Stimulated activated CD8-positive, alpha-beta memory T cell treated with anti-CD3 and anti-CD28 coated beads, Interleukin-12 subunit alpha, Interleukin-12 subunit beta, amount 100 ng/mL, for 4 hours (primary cell): ENCODE measurements at places on chromosomes 7 and 10.

- DNase-seq, result no peak
These were observed 477.5 kb upstream of the FOXK1 start for GRCh38 chr7:4204513-4205165.

DNA sequence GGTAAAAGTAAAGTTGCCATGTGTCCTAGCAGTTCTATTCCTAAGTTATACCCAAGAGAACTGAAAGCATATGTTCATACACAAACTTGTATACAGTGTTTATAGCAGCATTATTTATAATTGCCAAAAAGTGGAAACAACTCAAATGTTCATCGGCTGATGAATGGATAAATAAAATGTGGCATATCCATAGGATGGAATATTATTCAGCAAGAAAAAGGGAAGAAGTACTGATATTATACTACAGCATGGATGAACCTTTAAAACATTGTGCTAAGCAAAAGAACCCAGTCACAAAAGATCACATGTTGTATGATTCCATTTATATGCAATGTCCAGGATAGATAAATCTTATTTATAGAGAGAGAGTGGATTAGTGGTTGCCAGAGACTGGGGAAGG, 68.9 kb downstream of the NRF1 start:
- DNase-seq, result no peak

- no peak for DNase-seq
These were observed 115.9 kb downstream of the PTPRN2 start for GRCh38 chr7:158471716-158472115.

- DNase-seq, result no peak
These were observed 40.4 kb downstream of the PDIA4 start for GRCh38 chr7:148987751-148988512.

DNA sequence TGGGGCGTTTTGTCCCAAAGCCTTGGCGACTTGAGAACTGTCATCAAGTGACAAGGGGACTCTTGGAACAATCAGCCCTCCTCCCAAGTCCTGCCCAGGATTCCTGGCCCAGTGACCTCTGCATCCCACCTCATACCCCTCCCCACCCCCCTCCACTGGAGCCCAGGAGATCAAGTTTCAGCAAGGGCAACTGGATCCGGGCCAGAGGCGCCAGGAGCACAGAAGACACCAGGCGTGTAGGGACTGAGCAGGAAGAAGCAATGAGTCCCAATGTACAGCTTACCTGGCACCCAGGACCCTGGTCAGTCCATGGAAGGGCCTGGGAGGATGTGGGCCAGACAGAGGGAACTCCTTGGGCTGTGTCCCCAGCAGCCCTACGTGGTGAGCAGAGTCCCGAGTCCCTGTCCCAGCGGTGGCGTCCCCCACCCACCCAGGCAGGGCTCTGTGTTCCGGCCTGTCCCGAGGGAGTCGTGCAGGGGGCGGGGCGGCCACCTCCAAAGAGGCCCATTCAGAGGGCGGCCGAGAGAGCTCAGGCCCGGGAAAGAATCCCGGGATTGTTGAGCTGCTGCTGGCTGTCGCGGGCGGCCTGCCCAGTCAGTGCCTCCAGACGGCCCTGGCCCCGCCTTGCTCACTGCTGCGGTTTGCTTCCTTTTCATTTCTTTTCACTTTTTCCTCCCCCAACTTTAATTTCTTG, 254.1 kb downstream of the TNS3 start:
- no peak for DNase-seq

DNA sequence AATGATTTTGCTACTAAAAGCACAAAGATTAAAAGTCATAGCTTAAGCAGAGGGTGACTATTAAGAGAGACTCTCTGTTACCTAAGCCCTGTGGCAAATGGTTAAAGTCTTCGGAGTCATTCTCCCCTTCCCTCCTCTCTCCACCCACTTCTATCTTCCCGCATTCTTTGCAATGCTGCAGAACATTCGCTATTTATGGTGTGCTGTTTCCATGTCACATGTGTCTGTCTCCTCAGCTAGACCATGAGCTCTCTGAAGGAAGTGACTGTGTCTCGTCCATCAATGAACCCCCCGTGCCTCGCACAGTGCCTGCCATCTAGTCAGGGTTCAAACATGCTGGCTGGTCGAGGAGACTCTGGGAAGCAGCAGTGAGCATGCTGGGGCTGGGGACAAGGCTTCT, 272.4 kb downstream of the USP6NL start:
- no peak for DNase-seq

DNA sequence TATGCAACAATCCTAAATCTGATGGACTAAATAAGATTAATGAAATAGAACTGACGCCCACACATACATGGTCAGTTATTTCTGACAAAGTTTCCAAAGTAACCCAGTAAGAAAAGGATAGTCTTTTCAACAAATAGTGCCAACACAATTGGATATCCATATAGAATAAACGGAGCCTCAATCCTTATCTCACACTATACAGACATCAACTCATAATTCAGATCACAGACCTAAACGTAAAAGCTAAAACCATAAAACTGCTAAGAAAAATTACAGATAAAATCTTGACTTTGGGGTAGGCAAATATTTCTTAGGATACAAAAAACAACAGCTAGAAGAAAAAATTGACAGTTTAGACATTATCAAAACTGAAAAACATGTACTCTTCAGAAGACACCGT, 8.5 kb downstream of the CACUL1 start:
- DNase-seq, result no peak

DNA sequence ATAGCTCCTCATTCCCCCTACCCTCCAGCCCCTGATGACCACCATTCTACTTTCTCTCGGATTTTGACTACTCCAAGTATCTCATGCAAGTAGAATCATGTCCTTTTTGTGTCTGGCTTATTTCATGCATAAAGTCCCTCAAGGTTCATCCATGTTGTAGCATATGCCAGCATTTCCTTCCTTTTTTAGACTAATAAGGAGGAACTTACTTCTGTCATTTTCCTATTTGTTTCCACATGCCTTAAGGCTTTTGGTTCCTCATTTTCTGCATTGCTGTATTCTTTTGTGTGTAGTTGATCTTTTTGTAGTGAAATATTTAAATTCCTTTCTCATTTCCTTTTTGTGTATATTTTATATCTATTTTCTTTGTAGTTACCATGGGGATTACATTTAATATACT, 376.9 kb downstream of the CALN1 start:
- DNase-seq, result no peak

- DNase-seq, result no peak
These were observed 37.7 kb downstream of the LRMDA start for GRCh38 chr10:75469006-75469616.

- DNase-seq, result no peak
These were observed 961.5 kb downstream of the PCDH15 start for GRCh38 chr10:53839440-53840039.

DNA sequence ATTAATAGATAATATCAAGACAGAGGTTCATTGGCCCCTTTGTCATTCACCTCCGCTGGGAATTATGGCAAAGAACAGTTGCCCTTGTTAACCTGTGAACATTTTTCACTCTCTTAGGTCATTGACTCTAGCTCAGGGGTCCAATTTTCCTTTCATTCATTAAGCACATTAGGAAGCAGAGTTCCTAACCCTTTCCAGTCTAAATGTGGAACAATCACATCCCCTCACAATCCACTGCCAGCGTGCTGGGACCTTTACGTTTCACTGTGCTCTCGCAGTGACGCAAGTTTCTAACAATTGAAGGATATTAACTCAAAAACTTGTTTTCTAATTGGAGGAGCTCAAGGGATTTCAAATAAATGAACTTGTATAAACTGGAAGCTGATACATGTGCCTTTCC, 79.3 kb upstream of the MEOX2 start:
- no peak for DNase-seq

DNA sequence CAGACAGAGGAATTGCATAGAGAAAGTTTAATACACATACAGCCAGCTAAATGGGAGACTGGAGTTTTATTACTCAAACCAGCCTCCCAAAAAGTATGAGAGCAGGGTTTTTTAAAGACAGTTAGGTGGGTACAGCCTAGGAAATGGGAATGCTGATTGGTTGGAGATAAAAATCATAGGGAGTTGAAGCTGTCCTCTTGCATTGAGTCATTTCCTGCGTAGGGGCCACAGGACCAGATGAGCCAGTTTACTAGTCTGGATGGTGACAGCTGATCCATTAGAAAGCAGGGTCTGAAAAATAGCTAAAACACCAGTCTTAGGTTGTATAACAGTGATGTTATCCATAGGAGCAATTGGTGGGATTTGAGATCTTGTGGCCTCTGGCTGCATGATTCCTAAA, 76.1 kb upstream of the POM121L12 start:
- no peak for DNase-seq

DNA sequence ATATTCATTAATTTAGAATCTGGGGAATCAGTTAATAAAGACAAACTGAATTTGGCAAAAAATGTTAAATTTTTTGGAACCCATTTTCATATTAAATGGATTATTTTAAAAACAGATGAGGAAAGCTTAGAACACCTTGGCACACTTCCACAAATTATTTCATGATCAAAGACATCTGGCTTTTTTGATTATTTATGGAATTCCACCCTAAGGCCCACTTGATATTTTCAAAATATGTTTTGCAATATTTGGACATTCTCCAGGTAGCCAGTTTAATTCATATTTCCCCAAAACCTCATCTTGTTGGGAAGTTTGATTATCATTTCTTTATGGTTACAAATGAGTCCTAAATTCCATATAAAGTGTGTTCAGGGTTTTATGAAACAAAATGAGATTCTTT, 129.9 kb downstream of the DOCK4 start:
- no peak for DNase-seq

DNA sequence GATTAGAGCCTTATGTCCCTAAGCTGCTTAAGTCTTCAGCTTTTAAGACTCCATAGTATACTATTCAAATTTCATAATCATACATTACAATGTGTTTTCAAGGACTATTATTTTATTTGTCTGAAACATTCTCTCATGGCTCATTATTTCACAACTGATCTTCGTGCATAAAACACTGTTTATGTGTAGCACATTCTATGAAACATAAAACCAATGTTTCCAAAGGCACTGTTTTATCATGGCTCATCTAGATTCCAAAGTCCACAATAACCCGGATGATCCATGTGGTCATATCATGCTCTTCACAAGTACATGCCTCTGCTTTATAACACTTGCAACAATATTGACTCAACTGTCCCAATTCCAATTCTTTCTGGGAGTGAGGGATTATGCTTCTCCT, 806.1 kb downstream of the TNS3 start:
- DNase-seq, result no peak

DNA sequence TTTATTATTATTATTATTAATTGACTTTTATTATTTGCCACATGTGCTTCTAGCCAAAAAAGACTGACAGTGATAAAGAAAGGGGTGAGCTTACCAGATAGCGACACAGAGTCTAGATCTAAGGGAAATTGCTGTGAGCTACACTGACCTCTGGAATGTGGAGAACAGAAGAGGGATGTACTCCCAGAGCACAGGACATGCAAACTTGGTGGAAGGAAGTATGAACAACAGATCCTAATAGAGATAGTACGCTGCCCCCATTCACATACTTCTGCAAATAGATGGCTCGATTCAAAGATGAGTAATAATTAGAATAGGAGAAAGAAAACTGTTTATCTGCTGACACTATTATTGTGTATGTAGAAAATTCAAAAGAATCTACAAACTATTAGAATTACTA, 109.3 kb upstream of the HPS1 start:
- DNase-seq, result no peak

DNA sequence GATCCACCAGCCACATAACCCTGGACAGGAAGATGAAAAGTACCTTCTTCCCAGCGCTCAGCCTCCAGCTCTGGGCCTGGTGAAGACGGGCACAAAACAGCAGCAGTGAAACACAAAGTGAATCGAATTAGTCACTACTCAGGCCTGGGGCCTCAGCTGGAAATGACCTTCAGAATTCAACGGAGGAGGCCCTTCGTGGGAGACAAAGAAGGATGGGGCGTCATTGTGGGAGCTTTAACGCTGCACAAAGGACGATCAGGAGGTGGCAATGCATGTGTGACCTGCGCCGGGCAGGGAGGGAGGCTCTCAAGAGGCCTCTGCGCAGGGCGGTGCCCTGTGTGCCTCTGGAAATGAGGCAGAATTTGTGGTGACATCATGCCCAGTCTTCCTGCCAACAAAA, 161.9 kb downstream of the DNAJB6 start:
- DNase-seq, result no peak

DNA sequence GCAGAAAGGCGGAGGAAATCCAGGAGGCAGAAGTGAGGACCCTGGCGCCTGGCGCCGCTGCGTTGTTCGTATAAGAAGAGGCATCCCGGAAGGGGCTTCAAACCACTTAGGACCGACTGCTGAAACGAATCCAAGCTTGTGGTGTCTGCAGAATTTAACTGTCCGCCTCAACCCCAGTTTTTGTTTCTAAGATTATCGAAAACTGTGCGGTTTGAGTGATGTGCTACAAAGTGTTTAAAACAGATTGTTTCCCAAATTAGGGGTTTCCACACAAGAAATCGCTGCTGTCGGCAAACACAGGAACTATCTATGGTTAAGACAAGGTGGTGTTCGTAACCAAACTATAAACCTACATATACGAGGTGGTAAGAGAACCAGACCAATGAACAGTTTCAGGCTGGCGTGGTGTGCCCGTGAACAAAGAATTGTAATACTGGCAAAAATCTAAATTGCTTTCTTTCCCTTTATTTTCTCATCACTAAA, 835 bp upstream of the DGKI start:
- no peak for DNase-seq

GRCh38 chr10:117534321-117535297, 7.9 kb upstream of the EMX2 start:
- no peak for DNase-seq

GRCh38 chr10:33719005-33719703, 384.7 kb upstream of the NRP1 start:
- no peak for DNase-seq

GRCh38 chr7:119630406-119630969, 642.5 kb upstream of the KCND2 start:
- no peak for DNase-seq

DNA sequence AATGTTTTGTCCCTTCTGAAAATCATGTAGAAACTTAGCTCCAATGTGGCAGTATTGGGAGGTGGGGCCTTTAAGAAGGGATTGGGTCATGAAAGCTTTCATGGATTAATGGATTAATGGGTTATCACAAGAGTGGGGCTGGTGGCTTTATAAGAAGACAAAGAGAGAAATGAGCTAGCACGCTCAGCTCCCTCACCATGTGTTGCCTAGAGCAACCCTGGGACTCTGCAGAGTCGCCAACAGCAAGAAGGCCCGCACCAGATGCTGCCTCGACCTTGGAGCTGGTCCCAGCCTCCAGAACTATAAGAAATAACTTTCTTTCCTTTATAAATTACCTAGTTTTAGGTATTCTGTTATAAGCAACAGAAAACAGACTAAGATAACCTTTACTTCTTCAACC, 74.9 kb upstream of the HECW1 start:
- no peak for DNase-seq

GRCh38 chr10:117221156-117221711, 19.7 kb upstream of the SLC18A2 start:
- no peak for DNase-seq

GRCh38 chr7:34845666-34846361, 187.8 kb downstream of the NPSR1 start:
- DNase-seq, result no peak

DNA sequence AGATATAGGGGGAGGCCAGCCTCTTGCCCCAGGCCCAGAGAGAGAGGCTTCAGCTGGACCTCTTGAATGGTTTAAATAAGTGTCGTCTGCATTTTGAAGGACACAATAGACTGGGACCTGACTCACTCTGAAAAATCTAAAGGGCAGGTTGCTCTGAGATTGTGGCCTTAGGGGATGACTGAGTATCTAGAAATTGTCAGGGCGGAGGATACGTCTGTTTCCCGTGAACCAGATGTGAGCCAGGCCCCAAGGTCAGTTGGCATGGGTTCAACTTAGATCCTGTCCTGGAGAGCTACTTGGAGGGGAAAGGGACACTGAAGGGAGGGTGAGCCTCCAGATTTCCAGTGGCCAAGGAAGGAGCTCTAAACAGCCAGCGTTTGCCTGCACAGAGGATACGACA, 110.2 kb downstream of the CHN2 start:
- no peak for DNase-seq
